AG09319 (cell line): ENCODE measurements at places on chromosomes 6 and 20.

GRCh38 chr20:10157549-10157948 lies 61.1 kb upstream of the SNAP25 start:
- no peak for DNase-seq

DNA sequence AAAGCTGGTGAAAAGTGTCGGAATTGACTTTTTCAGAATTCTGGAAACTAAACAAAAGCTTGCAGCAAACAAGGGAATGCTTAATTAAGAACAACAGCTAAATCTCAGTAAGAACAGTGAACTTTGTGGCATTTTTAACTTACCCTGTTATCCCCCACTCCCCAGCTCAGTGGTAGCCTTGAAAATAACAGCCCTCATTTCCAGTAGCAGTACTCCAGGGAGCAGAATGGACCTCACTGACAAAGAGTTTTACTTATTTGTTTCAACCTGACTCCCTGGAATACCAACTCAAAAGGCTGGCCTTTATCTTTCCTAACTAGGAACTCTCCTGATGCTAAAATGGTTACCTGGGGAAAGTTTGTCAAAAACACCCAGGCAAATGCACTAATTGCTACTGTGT lies 108.9 kb downstream of the IMPG1 start:
- no peak for DNase-seq

DNA sequence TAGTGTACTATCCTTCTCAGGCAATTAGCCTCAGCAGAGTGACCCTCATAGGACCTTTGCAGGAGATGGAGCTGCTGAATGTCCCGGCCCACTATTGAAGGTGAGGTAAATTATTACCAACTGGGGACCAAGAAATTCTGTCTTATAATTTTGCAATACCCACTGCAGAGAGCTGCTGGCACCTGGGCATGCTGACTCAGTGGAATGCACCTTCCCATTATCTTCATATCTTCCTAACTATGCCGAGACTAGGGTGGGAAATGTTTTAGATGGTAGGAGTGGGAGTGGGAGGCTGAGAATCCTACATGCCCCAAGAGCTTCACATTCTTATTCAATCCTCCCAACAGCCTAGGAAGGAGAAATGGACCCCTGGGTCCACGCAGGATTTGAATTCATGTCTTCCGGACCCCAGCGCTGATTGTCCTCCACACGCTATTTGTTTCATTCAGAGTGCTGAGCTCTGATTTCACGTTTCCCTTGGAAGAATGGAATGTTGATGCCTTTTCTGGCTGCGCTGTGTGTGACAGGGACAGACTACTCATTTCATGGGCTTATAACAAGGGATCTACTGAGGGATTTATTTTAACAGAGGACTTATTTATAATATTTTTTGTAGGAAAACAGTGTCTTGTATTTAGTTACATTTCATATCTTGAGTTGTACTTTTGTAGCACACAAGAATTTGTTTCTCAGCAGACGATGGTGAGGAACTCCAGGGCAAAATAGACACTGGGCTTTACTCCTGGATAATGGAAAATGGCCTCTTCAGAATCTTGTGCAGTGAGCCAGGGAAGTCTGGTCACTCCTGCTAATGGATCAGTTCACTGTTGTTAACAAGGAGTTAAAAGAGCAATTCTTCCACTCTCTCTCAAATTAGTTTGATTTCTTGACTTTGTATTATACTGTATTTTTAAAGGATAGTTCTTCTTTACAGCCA lies 66.4 kb downstream of the FYN start:
- no peak for DNase-seq

DNA sequence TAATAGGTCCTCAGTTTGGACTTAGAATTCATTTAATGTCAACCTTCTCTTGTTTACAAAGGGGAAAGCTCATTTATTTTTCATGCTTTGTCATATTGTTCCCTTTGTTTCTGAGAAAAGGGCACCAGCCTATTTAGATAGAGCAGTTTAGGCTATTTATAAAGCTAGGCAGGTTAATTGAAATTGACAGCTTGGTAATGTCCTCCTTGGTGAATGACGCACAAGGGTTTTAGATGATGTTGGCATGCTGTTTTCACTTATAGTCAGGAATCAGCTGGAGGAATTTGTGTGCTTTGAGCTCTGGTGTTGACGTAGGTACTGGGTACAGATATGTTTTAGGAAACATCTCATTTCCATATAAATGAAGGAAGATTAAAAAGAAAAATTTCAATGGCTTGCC lies 45.2 kb downstream of the BCKDHB start:
- no peak for DNase-seq

DNA sequence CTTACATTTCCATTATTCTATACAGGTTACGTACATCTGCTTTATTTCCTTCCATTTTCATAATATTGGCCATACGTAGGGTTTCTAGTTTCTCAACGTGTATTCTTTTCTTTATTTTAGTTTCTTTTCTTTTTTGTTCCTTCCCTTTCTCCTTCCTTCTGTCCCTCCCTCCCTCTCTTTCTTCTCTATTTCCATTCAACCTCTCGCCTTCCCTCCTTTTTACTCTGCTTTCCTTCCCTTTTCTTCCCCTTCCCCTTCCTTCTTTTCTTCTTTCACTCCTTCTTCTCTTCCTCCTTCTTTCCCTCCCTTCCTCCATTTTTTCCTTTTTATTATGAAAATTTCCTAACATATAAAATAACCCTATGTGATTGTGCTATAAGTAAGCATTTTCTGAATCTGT lies 8.7 kb upstream of the HLA-G start:
- DNase-seq = no peak
